Stimulated activated CD4-positive, alpha-beta T cell treated with anti-CD3 and anti-CD28 coated beads, Interleukin-2, amount 100 ng/mL, for 24 hours (primary cell): ENCODE measurements at places on chromosomes 2 and 18.

DNA sequence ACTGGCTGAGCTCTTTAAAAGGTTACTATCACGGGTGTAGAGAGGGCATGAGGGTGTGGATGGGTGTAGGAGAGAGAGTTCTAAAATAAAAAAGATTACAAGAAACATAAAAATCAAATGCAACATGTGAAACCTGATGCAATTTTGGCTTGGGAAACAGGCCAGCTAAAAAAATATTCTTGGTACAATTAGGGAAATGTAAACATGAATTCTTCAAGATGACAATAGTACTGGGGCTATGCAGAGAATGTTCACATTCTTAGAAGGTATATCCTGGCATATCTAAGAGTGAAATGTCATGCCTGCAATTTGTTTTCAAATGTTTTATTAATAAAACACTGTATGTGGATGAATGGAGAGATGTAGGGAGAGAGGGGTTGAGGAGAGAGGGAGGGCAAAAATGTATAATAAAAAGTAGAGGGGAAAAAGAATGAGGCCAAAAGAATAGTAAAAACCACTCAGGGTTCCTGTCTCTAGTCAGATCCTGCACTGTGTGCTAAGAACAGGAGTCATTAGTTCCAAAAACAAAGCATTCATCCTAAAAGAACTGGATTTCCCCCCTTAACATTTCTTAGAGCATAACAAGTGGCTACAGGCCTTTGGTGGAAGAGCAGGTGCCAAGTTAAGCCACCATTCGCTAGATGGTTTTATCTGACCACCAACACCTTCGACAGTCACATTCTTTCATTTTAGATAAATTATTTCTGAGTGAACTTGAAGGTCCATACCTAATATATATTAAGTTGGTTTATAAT, 77.3 kb downstream of the LPIN2 start:
- DNase-seq, result no peak

GRCh38 chr2:160222546-160223283, 22.6 kb upstream of the ITGB6 start:
- no peak for DNase-seq

GRCh38 chr2:12318427-12319057, 398.2 kb upstream of the TRIB2 start:
- DNase-seq, result no peak

GRCh38 chr2:147463881-147464520, 380.8 kb upstream of the ACVR2A start:
- no peak for DNase-seq

DNA sequence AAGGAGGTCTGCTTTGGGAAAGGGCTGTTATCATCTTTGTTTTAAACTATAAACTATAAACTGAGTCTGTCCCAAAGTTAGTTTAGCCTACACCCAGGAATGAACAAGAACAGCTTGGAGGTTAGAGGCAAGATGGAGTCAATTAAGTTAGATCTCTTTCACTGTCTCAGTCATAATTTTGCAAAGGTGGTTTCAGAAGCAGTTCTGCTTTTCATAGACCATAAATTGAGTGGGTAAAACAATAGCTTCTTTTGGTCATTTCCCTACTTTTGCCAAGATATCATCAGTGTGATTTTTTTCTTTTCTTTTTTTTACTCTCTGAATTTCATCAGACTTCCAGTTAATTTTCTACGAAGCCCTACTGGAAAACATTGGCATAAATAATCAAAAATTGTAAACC, 117.0 kb downstream of the AP1S3 start:
- no peak for DNase-seq

DNA sequence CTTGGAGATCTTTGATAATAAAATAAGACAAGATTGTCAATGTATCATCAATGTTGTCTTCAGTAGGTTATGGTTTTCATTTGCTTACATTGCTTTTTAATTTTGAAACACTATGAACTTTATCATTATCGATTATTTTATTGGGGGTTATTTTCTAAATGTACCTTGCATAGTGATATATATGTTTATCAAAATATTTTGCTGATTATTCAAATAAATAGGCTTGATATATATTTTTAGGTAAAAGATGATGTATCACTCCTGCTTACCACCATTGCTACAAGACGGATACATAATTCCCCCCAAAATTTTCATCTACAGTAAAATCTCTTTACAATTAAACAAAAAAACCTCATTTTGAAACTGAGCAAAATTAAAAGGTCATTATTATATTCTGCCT, 293.8 kb downstream of the SUCLG1 start:
- DNase-seq, result no peak

- DNase-seq, result no peak
Observed at GRCh38 chr2:44975571-44976450, 33.4 kb downstream of the SIX2 start.

DNA sequence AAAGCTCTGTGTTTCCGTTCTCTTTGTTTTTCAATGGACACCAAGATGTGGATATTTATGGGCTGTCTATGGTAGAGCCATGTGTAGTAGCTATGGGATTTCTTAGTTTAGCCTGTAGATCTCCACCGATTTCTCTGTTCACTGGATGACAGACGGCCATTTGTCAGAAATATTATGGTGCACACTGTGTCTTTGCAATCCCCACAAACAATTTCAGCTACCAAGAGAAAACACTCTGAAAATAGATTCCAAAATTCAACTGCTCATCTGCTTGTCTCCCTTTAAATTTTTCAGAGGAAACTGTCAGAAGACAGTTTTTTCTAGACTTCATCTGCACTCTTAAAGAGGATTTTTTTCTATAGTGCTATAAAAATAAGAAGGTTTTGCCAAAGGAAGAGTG, 166.8 kb downstream of the CD226 start:
- no peak for DNase-seq

DNA sequence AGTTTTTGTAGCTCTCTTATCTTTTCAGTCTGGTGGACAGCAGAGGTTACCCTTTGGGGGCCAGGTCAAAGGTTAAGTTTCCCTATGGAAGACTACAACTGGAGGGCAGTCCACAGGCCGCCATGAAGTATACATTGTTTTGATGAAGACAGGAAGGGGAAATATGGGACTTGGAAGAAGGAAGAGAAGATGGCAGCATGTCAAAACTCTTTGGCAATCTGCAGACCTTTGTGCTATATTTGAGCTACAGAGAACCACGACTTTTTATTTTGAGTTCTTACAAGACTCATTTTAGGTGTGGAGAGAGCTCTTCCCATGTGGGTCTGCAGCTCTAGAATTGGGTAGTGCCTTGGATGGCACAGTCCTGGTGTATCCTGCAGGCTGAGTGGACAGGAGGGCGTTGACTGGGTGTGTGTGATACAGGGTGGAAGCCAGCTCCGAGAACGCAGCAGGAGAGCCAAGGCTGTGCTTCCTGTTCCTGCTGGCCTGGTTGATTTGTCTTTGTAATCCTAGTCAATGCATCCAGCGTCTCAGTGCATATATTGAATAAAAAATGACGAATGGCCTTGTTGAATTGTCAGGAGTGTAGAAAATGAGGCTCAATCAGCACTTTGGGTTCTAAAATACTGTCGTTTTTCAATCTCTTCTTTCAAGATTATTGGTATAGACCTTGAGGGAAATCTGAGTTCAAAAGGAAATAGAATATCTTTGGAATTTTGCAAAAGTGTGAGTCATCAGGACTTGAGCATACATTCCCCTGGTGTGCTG, 11.5 kb downstream of the ITGA6 start:
- DNase-seq, result no peak

- no peak for DNase-seq
Observed at GRCh38 chr18:46035696-46036680, 36.1 kb downstream of the PSTPIP2 start.

DNA sequence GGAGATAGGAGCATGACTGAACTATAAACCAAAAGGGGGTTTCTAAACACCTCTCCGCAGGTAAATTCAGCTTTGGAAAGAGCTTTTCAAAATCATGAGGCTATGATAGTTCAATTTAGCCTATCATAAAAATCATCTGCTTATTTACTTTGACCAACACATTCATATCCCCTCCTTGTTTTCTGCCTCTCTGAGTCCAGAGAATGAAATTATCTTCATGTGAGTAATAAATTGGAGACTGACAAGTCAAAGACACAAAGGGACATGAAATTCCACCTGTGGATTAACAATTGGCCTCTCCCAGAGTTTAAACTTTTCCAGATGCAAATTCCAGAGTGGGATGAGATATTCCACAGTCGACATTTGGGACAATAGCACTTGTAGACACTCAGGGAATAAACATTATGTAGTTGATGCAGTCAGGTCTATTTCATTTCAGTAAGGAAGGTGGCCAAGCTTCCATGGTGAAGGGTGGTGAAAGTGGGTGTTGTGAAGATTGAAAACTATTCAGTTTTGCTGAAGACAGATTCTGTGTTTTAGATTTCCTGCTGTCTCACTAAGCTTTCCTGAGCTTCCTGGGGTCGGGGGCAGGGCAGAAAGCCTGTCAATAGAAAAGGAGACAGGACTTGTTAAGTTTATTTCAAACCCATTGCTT, 84.7 kb downstream of the CDC42EP3 start:
- DNase-seq, result no peak

- DNase-seq, result no peak
Observed at GRCh38 chr2:129469389-129469788, 510.1 kb upstream of the RAB6C start.

DNA sequence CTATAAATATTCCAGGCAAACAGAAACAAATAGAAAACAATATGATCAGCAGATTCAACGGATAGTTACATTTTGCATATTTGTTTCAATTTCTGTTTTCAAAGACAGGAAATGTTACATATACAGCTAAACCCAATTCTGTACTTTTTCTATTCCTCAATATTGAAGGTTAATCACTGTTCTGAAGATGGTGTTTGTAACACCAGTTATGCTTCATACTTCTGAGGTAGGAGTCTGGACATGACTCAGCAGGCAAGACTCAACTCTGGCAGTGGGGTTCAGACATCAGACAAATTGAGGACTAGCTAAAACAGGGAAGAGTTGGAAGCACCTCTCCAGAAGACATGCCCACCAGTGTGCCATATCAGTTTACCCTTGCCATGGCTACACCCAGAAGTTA, 16.6 kb downstream of the SERPINB13 start:
- DNase-seq, result no peak

DNA sequence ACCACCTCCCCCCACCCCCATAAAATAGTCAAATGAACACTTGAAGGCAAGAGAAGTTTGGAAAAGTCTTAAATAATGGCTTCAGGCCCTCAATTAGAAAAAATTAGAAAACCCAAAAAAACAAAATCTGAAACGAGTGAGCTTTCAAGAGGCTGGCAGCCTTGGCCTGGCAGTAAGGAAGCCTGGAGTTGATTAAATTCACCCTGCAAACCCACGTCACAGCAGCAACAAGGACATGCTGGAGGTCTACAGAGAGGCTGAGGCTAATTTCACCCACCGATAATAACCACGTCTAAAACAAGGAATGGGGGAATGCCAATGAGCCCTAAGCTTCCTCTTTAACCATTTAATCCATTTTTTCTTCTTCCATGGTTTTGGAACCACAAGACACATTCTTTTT, 122.7 kb upstream of the SMAD7 start:
- no peak for DNase-seq

- peak; percentile 57 for DNase-seq
Observed at GRCh38 chr2:230160112-230160660, 59.6 kb downstream of the SP110 start.

GRCh38 chr2:31430439-31431165, 16.1 kb upstream of the XDH start:
- DNase-seq, result no peak

- DNase-seq, result no peak
Observed at GRCh38 chr2:41657226-41657625, 390.6 kb upstream of the PKDCC start.

DNA sequence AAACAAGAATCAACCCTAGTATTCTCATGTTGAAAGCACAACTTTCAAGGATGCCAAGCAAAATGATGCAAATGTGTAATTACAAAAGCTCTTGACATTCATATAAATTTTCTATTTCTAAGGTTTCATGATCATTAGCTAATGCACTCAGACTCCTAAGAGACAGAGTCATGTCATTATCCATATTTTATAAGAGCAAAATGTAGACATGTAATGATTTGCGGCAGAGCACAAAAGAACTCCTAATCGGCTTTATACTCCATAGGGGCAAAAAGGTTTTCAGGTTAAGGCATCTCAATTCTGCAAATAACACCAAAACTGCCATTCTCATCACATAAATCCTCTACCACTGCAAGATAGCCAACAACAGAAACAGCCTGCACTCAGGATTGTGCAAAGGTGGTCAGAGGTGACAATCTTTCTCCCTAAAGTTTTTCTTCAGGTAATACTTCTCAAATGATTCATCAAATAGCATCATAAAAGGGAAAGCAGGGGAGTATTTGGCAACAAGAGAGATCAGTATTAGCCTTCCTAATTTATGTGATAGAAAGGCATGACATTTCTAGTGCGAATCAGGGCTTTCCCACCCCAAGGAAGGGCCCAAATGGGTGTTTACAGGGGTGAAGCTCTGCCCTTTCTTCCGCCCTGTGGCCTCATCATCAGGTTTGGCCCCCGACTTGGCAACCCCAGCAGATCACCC, 64.7 kb downstream of the STK39 start:
- DNase-seq, result no peak
